Omental fat pad (tissue), 4 donors: ENCODE measurements at places on chromosomes 12 and 14.

DNA sequence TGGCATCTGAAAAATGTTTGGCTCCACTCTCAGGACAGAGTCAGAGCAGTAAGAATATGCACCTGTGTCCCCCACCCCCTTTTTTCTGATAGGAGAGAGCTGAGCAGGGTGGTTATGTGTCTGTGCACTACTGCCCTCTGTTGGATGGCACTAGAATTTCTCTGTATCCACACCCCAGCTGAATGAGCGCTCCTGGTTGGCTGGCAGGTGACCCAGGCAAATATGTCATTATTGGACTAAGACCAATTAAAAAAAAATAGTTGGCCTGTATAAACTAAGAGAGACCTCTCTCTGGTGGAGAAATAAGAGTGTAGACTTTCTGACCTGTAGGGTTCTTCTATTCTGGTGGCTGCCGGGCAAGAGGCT, 107.0 kb downstream of the PTCSC3 start:
- no peak for DNase-seq

- no peak for DNase-seq
Observed at GRCh38 chr12:79366374-79366773, 324.4 kb downstream of the PAWR start.

- DNase-seq: no peak
Observed at GRCh38 chr12:40565029-40565633, 127.1 kb upstream of the CNTN1 start.

DNA sequence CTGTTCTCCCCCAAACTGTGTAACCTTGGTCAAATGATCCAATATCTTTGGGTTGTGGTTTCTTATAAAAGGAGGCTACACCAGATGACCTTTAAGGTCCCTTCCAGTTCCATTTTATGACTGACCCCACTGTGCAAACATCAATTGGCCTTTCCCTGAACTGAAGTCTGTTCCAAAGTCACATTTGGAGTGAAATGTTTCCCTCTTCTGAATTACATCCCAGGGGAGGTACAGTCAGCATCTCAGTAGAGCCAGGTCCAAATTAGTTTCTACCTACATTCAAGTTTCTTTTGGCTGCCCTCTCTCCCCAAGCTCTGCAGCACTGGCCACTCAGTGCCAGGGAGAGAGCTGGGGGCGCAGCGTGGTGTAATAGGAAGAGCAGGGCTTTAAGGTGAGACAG, 34.4 kb downstream of the LIMA1 start:
- DNase-seq: no peak

DNA sequence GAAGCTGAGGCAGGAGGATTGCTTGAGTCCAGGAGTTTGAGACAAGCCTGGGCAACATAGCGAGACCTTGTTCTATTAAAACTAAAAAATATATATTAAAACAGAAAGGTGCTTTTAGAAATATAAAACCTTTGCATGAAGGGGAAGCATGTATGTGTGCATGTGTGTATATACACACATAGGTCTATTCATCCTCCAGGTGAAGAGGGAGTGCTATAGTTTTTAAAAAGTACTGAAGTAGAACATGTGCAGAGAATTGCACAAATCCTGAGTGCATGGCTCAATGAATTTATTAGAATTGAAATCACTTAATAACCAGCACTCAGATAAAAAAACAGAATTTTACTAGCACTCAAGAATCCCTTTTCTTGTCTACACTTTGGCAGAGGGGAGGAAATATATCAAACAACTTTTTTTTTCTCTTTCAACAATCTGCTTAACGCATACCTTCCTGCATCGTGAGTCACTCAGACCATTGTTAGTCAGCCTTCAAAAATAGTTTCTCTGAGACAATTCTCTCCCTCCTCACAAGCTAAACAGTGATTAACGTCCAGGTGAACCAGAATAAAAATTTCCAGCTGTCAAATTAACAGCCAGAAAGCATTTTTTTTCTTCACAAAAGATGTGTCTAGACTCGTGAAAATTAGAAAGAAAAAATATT, 17.7 kb upstream of the NEDD1 start:
- no peak for DNase-seq

GRCh38 chr14:38731962-38732361, 371.1 kb downstream of the SEC23A start:
- DNase-seq: no peak
